ENCODE measurements at places on chromosomes 2 and 18. TPM values are rescaled to one million over a fixed set of nuclear protein-coding genes. Genes with fewer than 3 reads are reported as not detected.

Gene INPP4A
- total RNA-seq, result 24.2 TPM

Gene ESPNL
- total RNA-seq, result 0.78 TPM

Gene HOXD1
- total RNA-seq, result 2.3 TPM

Gene DNER
- total RNA-seq, result 61.5 TPM

DNA sequence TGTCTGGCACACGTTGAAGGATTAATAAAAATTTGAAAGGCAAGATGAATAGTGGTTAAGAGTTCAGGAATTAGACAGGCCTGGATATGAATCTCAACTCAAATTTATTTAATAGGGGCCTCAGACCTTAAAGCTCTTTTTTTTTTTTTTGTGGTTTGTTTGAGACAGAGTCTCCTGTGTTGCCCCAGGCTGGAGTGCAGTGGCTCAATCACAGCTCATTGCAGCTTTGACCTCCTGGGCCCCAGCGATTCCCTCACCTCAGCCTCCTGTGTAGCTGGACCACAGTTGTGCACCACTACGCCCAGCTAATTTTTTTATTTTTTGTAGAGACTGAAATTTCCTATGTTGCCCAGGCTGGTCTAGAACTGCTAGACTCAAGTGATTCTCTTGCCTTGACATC is 3.0 kb downstream of the ZRANB3 start:
- ATAC-seq, result no peak

DNA sequence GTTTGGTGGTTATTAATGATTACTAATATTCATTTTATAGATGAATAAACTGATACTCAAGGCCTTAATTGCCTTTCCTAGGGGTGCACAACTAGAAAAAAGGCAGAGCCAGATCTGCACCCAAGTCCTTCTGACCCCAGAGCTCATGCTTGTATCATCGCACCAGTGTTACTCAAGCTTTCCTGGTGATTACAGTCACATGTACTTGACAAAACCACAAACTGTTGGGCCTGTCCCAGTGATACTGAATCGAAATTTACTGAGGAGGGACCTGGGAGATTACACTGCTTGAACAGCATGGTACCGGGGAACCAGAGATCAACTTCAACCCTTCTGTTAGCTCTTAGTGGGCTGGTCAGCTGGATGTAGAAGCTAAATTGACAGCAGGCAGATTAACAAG is 33.7 kb downstream of the FASTKD2 start:
- ATAC-seq, result no peak

GRCh38 chr2:95071856-95072255 is 46.3 kb downstream of the MAL start:
- no peak for ATAC-seq

DNA sequence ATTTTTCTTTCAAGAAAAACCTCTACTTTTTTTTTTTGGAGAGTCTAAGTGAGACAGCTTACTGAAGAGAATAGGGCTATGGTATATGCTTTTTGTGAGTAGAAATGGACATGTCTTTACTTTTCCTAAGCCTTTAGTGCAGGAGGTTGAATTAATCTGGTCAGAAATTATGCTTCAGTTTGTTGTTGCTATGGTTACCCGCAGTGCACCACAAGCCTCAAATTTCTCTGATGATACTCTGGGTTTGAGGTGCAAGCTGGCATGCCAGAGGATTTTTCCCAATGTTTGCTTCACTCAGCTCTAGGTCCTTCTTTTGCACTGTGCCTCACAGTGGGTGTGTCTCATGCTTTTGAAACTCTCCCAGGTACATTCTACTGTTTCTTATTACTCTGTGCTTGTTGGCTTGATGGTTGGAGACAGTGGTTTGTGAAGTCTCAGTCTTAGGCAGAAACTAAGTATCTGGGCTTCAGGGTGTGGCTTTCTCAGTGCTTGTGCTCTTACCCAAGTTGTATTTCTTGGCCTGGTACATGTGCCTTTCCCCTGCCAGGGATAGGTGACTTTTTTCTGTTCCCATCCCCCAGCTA is 278.3 kb downstream of the RBM43 start:
- ATAC-seq, result peak; percentile 26

DNA sequence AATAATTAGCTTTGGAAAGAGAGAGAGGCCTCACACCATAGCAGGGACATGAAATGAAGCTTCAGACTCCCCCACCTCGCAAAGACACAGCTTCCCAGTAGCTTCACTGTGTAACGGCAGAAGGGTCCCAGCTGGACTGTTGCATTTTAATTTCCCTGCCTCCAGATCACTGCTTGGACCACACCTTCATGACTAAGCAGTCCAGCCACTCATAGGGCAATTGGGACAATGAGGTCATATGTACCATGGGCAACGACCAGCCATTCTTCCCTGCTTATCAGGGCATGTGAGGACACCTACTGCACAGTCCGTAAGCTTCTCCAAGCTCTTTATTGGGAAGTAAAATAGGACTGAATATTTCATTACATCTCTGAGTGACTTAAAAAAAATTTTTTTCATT is 183.0 kb downstream of the MREG start:
- peak; percentile 95 for ATAC-seq

DNA sequence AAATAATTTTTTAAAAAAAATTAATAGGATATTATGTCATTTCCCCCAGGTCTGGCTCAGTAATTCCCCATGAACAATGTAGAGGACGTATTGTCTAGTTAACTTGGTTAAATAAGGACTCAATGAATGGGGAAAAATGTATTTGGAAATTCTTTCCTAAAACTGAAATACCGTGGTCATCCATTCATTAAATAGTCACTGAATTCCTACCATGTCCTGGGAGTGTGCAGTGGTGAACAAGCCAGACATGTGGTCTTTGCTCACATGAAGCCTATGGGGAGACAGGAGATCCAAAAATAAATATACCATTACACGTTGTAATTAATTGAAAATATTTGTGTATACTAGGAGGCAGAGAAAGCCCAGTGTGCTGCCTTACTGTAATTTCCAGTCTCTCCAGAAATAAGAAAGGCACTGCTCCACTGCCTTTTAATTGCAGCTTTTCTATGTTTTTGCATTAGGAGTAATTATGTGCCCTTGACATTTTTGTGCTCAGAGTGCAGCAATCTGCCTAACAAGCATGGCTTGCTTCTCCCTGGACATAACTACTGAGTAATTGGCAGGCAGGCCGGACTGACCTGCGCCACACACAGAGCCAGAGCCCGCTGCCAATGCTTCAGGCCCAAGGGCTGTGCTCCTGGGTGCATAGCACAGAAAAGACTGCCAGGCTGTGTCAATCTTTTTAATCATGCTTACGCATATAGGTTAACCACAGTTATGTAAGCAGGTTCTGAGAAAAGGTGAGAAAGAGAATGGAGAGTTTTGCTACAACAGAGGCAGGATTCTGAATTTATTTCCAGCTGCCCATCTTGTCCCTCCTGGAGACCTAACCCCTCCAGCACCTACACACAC is 22.2 kb upstream of the TTC39C start:
- peak; percentile 36 for ATAC-seq

- peak; percentile 38 for ATAC-seq
These were observed 1453.1 kb upstream of the SLC39A10 start for GRCh38 chr2:194203898-194204297.

- no peak for ATAC-seq
These were observed 23.0 kb upstream of the TAF1B start for GRCh38 chr2:9820020-9820973.

DNA sequence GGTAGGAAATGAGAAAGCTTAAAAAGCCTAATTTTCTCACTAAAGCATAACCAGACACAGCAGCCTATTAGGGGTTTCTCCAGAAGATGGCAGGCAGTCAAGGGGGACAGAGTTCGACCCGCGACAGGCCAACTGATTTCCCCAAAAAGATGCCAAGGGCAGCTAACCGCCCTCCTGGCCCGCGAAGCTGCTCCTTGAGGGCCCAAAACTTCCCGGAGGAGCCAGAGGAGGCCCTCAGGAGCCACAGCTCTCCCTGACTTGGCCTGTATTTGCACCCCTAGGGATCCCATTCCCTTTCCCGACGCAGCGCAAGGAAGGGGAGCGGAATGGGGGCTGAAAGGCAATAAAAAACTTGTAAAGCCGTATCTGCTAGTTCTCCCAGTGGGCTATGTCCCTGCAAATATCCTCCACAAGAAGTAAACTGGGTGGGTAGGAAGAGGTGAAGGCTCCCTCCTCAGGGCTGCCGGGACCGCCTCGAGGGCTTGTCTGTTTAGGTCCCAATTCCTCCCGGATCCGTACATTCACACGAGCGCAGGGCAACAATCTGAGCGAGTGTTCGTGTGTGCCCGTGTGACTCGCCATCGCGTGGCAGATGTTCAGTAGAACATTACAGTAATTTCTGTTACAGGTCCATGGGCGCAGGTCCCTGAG is 756 bp upstream of the NAGK start:
- ATAC-seq, result peak; percentile 0

GRCh38 chr2:209519906-209520305 is 96.1 kb downstream of the MAP2 start:
- no peak for ATAC-seq

DNA sequence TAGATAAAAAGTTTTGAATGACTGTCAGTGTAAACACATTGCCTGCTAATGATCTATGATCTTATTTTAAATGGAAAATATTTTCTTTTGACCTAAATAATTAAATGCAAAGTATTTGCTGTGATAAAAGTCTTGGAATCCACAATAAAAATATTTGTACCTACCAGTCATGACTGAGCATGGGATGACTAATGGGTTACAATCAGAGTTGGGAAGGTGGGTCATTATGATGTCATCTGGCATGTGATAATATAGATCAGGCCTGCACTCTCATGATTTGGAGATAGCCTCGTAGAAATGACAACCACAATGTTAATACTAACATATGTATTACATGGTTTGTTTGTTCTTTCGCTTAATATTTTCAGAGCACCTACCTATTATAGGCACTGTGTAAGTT is 848.8 kb upstream of the KLHL29 start:
- peak; percentile 74 for ATAC-seq

GRCh38 chr2:23628926-23629771 is 244.2 kb downstream of the KLHL29 start:
- peak; percentile 35 for ATAC-seq

GRCh38 chr2:127067620-127068350 is 39.2 kb downstream of the BIN1 start:
- peak; percentile 74 for ATAC-seq

DNA sequence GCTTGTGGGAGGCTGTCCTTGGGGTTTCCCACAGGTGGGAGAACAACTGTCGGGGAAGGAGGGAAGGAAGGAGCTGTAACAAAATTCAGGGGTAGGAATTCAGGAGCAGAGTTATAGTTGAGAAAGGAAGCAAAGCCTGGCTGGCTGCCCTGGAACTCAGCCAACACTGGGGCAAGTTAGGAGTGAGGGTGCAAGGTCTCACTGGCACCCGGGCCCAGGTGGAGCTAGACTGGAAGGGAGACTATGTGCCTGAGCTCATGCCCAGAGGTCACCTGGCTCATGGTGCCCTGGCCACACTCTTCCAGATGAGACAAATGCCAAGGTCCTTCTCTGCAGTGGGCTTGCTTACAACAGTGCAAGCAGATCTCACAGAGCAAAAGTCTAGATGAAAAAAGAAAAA is 75.6 kb upstream of the ARHGAP28 start:
- ATAC-seq, result no peak

GRCh38 chr2:139963863-139964355 is 1183.7 kb upstream of the NXPH2 start:
- ATAC-seq, result no peak
